ENCODE measurements at places on chromosomes 11 and 22.

DNA sequence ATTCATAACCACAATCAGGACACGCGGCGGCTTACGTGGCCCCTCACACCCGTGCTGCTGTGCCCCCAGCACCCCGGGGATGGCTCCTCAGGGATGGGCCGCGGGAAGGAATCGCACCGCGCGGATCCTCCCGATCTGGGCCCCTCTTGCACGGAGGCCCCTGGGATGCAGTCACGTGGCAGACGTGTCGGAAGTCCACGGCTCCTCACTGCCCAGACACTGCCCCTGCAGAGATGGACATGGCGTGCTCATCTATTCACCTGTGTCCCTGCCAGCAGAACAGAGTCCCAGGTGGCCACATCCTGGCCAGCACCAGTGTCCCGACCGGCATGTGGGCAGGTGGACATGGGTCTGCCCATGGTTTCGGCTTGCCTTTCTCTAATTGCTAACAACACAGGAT is 12.8 kb downstream of the MOB2 start:
- no peak for DNase-seq

- DNase-seq, result no peak
Measured at GRCh38 chr11:22930816-22931594, 70.7 kb upstream of the CCDC179 start.

- DNase-seq, result no peak
Measured at GRCh38 chr11:19844806-19845205, 132.2 kb downstream of the NAV2 start.

- no peak for DNase-seq
Measured at GRCh38 chr11:63804259-63804658, 9.0 kb upstream of the SPINDOC start.

GRCh38 chr11:107307991-107308390 is 149.6 kb downstream of the CWF19L2 start:
- DNase-seq, result no peak

DNA sequence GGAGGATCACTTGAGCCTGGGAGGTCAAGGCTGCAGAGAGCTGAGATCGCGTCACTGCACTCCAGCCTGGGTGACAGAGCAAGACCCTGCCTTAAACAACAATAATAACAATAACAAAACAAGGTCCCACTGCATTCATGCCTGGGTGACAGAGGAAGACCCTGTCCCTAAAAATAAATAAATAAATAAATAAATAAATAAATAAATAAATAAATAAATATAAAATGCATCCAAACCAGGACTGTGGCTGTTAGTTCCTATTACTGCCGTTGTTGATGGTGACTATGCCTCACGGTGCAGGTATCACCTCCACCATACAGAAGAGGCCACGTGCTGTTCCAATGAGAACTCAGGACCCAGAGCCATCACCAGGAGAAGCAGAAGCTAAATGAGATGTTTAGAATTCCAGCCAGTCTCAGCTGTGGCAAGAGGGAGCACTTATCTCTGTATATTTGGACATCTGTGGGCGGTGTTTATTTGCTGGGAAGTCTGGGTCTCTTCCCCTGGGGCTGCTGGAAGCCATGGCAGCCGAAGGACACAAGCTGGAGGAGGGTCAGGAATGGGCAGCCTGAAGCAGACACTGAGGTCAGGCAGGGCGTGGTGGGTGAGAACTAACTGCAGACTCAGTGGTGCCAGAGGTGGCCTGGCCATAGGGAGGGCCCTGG is 21.6 kb downstream of the C11orf86 start:
- no peak for DNase-seq

DNA sequence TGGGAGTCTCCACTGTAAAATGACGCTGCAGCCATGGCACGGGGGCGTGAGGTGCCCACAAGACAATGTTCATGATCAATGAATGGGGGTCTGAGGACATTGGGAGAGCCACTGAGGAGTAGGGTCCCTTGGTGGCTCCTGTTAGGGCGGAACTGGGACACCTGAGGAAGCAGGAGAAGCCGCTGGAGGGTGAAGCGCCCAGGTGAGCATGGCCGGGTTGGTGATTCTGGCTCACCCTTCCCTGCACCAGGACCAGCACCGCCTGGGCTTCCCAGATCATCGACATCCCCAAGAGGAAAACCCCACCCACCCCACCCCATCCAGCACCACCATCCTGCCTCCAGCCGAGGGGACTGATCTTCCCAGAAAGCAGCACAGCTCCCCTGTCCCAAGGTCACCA is 30.6 kb downstream of the SHANK2 start:
- no peak for DNase-seq

DNA sequence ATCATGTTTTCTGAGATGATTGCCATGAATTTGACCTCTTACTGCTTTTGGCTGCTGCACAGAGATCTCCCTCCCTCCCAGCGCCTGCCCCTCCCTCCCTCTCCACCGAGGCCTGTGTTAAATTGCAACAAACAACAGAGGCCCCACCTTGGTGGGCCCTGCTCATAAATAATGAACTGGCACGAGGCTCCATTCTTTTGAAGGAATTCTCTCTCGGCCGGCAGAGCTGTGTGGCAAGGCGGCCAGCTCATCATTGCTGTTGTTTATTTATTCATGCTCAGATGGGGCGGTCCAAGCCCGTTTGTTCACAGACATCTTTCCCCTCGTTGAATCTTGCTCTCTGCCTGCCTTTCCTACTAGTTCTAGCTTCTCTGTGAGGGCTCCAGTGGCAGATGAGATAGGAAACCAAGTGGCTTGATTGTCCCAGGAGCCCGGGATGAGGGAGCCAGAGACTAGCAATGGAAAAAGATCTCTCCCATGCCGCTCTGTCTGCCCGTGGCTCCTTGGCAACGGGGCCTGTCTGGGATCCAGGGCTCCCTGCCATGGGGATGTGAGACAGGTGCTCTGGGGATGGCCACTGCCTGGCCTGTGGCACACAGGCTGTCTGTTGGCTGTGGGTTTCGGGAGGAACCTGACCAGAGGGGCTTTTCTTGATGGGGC is 192.6 kb downstream of the DSCAML1 start:
- DNase-seq, result no peak

DNA sequence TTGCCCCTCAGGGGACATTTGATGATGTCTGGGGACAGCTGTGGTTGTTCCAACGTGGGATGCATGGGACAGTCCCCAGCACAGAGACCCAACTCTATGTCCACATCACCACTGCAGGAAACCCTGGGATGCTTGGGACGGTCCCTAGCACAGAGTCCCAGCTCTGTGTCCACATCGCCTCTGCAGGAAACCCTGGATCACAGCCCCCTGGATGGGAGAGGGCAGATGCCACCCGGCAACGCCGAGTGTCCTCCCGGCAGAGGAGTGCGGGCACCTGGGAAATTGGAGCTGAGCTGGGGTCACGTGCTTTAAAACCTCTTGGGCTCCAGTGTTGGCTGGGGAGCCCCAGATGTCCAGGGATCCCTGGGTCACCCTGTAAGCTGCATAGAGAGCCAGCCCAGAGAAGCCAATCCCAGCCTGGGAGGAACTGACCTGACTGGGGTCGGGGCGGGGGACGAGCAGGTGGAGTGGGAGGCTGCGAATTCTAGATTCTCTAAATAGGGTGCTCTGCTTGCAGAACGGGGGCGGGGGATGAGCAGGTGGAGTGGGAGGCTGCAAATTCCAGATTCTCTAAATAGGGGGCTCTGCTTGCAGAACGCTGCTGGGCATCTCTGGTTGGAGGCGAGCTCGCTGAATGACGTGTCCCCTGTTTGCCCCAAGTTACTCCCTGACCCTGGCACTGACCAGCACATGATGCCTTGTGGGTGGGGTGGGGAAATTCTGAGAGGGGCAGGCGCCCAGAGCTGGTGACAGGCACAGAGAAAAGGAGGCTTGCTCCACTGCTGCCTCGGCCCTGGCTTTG is 1197.8 kb downstream of the BRD1 start:
- no peak for DNase-seq

GRCh38 chr22:48885271-48885918 is 942.3 kb downstream of the BRD1 start:
- DNase-seq, result no peak

DNA sequence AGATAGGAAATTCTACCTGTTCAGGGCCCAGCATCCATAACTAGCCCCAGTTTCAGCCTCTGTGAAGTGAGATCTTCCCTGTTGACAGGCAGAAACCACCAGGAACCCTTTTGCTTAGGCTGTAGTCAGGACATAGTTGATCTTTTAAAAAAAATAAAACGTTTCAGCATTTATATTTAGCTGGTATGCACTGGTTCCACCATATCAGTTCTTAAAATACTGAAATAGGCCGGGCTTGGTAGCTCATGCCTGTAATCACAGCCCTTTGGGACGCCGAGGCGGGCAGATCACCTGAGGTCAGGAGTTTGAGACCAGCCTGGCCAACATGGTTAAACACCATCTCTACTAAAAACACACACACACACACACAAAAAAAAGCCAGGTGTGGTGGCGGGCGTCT is 35.3 kb downstream of the GALNT18 start:
- no peak for DNase-seq

DNA sequence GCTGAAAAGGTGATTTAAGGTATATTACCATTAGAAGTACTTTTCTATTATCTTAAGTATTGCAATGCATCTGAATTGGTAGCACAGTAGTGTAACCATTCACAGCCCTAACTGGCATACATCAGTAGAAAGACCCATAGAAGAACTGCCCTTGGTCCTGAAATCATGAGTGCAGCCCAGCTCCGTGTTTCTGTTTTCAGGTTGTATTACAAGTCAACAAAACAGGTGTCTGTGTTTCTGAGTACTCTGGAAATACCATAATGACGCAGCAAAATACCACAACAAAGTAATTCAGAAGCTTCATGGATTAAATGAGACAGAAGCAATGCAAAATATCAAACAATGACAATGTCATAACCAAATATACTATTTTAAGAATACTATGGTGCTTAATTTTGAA is 226.3 kb downstream of the OPCML start:
- DNase-seq, result no peak

DNA sequence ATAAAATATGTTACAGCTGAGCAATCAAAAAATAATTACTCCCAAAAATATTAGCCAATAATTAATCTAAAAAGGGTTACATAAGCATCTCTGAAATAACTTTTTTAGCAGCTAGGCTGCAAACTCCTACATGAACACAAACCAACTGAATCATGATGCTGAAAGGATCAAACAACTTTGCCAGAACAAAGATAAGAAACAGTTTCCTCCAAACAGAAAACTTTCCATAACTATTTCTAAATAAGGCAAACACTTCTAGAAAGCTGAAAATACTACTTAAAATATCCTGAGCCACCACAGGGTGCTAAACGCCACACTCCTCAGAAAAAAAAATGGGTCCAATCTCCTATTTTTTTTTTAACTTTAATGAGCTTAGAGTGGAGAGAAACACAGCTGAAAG is 68.6 kb upstream of the ARHGAP32 start:
- no peak for DNase-seq

GRCh38 chr22:38036392-38037062 is 20.7 kb upstream of the PICK1 start:
- DNase-seq, result no peak

- no peak for DNase-seq
Measured at GRCh38 chr22:20141186-20142077, 9.4 kb downstream of the CCDC188 start.

DNA sequence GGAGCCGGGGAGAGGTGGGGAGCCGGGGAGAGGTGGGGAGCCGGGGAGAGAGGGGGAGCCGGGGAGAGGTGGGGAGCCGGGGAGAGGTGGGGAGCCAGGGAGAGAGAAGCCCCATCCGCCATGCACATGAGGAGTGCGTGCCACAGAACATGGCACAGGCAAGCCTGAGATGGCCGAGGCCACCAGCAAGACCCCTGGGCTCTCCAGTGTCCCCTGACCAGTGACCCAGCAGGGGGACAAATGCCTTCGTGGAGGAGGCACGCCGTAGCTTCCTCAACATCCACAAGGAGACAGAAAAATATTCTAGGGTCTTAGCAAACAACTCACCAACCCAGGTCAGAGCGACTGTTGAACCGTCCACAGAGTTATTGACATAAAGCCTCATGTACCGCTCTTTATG is 618.8 kb downstream of the TBC1D22A start:
- no peak for DNase-seq

GRCh38 chr22:25970374-25970911 is 198.8 kb upstream of the SEZ6L start:
- no peak for DNase-seq

DNA sequence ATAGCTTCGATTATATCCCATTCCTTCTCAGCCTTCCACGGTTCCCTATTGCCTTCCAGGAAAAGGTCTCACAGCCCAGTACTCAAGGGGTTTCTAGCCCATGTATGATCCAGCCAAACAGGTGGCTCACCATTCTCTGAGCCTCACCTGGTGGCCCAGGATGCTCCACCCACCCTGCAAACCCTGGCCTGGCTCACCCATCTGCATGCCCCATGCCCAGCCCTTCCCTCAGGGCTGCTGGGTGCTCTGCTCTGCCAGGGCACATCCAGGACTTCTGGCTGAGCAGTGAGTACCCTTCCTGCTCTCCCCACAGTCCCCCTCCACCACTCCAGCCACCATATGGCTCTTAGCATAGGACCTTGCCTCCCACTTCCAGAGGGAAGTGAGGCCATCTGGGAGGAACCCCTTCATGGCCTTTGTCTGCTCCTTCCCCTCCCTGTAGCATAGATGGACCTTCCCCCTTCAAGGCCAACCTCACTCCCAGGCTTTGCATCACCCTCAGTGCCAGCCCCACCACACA is 5.8 kb upstream of the RCOR2 start:
- DNase-seq, result no peak

DNA sequence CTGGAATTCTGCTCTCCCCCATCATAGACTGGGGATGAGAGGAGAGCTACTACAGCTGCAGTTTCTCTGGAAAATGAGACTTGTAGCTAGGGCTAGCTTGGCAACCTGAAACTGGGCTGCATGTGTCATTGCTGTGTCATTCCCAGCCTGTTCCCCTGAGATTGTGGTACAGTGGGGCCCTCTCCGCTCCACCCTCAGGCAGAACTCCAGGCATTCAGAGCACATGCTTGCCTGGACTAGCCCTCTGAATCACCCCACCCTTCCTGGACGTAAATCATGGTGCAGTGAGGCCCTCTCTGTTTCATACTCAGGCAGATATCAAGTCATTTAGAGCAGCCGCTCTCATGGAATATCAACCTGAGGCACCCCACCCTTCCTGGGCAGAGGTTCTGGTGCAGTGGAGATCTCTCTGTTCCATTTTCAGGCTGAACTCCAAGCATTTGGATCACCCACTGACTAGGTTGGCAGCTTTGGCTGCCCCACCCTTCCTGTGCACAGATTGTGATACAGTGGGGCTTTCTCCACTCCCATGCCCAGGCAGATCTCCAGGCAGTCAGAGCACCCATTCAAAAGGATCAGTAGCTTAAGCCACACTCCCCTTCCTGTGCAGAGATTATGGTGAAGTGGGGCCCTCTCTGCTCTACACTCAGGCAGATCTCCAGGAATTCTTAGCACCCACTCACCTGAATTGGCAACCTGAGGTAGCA is 274.4 kb downstream of the C11orf87 start:
- DNase-seq, result no peak
